ENCODE measurements at places on chromosomes 11 and 22. TPM values are rescaled to one million over a fixed set of nuclear protein-coding genes. Genes with fewer than 3 reads are reported as not detected.

GRCh38 chr11:111981270-111981669 is 43.9 kb upstream of the DLAT start:
- no peak for DNase-seq

- peak; percentile 62 for DNase-seq
These were observed 1.1 kb downstream of the CALCB start for GRCh38 chr11:15074206-15075161.

DNA sequence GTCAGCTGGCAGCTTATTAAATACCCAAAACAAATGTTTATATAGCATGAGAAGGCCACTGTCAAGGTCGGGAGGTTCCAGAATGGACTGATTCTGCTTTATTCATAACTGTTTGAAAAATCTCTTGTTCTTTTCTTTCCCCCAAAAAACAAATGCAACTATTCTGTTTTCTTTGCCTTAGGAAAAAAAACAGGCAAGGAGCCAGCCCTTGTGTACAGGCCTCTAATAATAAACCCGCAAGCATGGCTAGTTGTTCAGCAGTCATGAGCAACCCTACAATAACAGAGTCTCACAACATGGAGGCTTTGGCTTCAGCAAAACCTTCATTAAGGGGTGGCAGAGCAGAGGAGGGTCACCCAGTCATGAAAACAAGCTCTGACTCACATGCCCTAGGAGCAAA is 191.7 kb downstream of the KIRREL3 start:
- no peak for DNase-seq

DNA sequence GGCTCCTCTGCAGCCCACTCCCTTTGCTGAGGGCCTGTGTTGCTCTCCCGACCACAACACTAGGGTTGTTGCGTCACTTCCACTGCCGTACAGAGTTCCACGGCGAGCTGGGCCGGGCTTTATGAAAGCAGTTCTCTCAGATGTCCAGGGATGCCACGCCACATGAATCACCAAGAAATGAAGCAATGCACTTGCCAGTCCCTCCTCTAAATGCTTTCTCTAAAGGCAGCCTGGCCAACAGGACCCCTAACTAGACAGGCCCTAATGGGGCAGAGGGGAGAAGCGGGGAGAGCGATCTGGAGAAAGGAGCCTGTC is 188.7 kb downstream of the CTTN start:
- DNase-seq: no peak

The CFL1 gene
- total RNA-seq: 1,867 TPM

DNA sequence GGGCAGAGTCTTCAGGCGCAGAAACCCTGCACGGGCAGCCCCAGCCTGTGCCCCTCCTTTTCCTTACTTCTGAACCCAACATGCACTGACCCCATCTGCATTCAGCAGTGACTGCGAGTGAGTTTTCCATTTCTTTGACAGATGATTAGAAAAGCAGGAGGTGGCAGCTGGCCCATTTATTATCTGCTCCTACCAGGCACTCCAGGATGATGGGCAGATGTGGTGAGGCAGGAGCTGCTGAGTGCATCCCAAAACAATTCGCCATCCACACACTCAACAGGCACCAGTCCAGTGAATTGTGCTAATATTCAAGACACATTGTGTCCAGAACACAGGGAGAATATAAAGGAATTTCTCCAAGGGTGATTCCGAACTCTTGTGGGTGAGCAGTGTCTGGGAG is 208.5 kb downstream of the TENM4 start:
- DNase-seq: no peak

The CD3E gene
- not detected for total RNA-seq

The PHLDA2 gene
- 12.5 TPM for total RNA-seq

The APOA5 gene
- not detected for total RNA-seq

The CPT1A gene
- total RNA-seq: 6.3 TPM

GRCh38 chr22:47308886-47309285 is 546.4 kb downstream of the TBC1D22A start:
- no peak for DNase-seq

The CDHR5 gene
- total RNA-seq: not detected

DNA sequence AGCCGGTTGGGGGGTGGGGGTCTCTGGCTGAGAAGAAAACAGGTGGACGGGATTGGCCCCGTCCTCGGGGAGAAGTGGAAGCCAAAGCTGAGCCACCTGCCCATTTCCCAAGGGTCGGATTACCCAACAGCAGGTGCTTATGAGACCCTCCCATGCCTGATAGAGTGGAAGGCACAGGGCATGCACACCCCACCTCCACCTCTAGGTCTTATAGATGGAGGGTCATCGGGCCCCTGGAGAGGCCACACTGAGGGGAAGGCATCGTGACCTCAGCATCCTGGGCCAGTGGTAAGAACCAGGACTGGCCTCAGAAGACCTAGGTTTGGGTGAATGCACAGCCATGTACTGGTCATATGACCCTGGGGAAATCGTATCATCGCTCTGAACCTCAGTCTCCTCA is 85.9 kb downstream of the BUD13 start:
- DNase-seq: no peak

The CNTN5 gene
- not detected for total RNA-seq

DNA sequence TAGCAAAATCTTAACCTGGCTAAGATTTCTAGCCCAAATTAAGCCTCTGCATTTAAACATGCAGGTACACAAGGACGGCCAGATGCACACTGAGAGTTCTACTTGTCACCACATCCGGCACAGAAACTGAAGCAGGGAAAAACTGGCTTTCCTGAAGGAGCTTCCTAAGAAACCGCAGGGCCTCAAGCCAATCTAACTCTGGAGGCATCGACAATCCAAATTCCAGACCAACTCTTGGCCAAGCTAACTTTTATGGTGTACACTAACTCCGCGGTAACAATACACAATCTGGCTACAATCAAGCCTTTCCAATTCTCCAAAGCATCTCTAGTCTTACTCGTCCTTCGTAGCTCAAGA is 1.2 kb downstream of the MSANTD2 start:
- DNase-seq: peak; percentile 63

GRCh38 chr11:34789196-34789834 is 126.9 kb downstream of the APIP start:
- DNase-seq: peak; percentile 14

GRCh38 chr11:79668575-79668974 is 227.7 kb upstream of the TENM4 start:
- DNase-seq: no peak

DNA sequence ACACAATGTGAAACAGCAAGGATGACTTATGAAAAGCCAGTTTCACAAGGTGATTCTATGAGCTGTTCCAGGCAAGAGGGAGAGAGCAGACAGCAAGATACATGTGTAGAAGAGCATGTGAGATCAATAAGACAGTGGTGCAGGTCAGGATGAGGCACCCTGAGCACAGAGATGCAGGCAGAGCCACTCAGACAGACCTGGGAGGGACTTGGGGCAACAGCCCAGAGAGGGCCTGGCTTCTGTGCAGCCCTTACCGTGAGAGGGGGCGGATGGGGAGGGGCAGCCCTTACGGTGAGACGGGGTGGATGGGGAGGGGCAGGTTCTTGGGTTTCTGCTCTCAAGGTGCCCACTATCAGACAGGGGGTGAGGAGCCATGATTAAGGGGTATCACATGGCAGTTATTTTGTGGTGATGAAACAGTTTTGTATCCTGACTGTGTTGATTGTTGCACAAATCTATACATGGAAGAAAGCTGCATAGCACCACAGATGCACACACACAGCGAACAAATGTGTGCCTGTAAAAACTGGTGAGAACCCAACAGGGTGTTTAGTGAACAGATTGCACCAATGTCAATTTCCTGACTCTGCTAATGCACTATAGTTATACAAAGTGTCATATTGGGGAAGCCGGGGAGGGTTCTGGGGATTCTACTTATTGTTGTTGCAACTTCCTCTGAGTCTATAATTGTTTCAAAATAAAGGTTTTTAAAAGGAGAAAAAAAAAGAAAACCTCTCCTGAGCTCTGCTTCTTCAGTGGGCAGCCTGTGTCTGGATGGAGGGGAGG is 5.2 kb upstream of the C22orf42 start:
- DNase-seq: no peak

The OR2AG2 gene
- 0.19 TPM for total RNA-seq

DNA sequence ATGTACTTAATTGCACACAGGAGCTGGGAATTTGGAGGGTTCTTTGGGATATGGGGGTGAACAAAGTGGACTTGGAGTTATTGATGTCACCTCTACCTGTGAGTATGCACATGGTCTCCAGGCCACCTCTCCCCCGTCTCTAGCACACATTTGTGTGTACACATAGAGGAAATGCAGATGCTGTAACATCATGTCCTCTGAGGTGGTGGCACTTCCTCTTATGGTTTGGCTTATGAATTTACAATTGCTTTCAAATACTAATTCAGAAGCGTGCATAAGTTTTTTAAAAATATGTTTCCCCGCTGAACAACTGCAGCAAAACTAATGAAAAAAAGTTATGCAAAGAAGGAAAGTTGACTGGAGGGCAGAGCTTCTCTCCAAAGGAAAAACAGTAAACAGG is 152.0 kb upstream of the TENM4 start:
- no peak for DNase-seq

- DNase-seq: no peak
These were observed 3.6 kb downstream of the DUSP8 start for GRCh38 chr11:1568441-1568911.

The BTG4 gene
- 0.17 TPM for total RNA-seq

GRCh38 chr11:61666684-61667297 is 13.4 kb upstream of the DAGLA start:
- no peak for DNase-seq

DNA sequence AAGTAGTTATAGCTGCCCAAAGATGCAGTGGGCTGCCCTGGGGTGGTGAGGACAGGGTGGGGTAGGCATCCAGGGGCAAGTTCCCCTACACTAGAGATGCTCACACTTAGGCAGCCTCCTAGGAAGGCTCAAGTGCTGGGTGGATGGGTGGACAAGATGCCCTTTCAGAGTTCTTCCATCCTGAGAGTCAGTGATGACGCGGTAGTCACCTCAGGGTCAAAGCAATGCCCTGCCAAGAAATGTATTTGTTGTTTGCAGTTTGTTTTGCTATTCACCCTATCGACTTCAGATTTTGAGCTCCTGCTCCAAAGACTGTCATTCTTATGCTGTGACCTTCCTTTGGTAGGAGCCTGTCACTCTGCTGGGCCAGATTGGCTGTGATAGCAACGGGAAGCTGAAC is 18.9 kb downstream of the POLA2 start:
- no peak for DNase-seq

The ANO3 gene
- not detected for total RNA-seq

The ARHGAP20 gene
- 0.58 TPM for total RNA-seq

DNA sequence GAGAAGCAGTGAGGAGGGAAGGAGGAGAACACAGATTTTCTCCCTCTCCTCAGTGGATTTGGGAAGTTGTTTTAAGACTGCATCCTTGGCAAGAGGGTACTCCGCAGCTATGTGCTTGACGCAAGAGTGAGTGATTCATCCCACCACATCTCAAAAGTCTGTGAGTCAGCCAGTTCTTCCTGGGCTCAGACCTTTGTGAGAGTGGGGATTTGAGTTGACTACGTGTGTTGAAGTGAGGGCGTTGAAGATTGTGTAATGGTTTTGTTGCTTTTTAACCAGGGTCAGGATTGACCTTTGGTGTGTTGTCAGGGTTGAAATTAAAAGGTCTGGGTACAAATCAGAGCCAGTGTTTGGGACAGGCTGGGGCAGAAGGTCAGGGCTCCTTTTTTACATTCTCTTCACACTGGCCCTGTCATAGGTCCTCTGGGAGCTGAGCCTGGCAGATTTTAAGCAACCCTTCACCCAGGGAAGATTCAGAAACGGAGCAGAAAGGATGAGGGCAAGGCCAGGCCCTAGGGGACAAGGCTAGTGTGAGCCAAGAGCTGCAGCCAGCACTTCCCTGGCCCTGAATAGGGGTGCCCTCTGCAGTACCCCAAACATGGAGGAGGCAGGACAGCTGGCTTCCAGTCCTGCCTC is 4.2 kb upstream of the C11orf86 start:
- DNase-seq: peak; percentile 99

The PTPN5 gene
- not detected for total RNA-seq

The CLCF1 gene
- total RNA-seq: 16.1 TPM

- no peak for DNase-seq
These were observed 1.6 kb upstream of the LRRC55 start for GRCh38 chr11:57180081-57180561.

The CRYAB gene
- 70.6 TPM for total RNA-seq

GRCh38 chr11:19394525-19395016 is 153.8 kb upstream of the E2F8 start:
- DNase-seq: no peak

The SCGB2A2 gene
- not detected for total RNA-seq

GRCh38 chr11:12087075-12088004 is 23.1 kb upstream of the MICAL2 start:
- peak; percentile 79 for DNase-seq

The RASL10A gene
- not detected for total RNA-seq

- no peak for DNase-seq
These were observed 4.5 kb downstream of the RIN1 start for GRCh38 chr11:66331542-66332370.

DNA sequence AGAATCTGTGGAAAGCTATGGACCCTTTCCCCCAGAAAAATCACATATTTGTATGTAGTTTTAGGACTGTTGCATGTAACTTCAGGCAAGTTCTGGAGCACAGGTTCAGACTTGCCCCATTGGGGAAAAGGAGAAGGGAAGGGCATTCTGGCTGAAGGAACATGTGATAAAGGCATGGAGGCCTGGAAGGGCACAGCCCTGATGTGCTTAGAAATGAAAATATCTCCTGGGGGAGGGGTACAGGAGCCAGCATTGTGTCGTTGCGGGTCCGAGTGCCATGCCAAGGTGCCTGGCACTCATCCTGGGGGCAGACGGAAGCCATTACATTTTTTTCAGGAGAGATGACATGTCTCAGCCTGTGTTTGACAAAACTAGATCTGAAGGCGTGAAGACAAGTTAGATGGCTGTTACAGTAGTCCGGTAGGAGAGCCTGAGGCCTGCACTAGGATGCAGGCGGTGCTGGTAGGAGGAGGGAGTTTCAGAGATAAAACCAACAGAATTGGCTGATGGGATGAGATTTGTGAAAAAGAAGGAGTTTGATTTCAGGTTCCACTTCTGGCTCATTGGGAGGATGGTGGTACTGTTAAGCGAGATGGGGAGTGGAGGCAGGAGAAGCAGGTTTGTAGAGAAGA is 96.9 kb downstream of the TEAD1 start:
- no peak for DNase-seq

The KREMEN1 gene
- total RNA-seq: 4.3 TPM

The MS4A6E gene
- total RNA-seq: not detected
